Stimulated activated CD4-positive, alpha-beta T cell treated with anti-CD3 and anti-CD28 coated beads, Interleukin-4, amount 100 ng/mL, for 48 hours (primary cell): ENCODE measurements at places on chromosomes 13 and 19.

DNA sequence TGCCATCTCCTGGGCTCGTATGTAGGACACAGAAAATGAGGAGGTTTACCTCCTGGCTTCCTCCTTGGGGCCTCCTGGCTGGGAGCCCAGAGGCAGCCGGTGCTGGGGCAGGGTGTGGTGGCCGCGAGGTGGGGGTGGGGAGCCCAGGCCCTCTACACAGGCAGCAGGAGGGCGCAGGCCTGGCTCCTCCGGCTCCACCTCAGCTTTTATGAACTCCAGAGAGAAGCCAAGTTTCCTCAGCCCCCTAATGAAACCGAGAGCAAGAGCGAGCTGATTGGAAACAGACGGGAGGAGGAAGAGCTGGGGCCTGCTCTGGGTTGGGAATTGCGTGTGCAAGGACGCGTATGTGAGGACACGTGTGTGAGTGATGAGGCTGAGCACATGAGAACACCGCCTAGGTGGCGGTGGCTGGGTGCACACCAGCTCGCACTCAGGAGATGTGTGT, 23.1 kb downstream of the LYL1 start:
- no peak for DNase-seq

DNA sequence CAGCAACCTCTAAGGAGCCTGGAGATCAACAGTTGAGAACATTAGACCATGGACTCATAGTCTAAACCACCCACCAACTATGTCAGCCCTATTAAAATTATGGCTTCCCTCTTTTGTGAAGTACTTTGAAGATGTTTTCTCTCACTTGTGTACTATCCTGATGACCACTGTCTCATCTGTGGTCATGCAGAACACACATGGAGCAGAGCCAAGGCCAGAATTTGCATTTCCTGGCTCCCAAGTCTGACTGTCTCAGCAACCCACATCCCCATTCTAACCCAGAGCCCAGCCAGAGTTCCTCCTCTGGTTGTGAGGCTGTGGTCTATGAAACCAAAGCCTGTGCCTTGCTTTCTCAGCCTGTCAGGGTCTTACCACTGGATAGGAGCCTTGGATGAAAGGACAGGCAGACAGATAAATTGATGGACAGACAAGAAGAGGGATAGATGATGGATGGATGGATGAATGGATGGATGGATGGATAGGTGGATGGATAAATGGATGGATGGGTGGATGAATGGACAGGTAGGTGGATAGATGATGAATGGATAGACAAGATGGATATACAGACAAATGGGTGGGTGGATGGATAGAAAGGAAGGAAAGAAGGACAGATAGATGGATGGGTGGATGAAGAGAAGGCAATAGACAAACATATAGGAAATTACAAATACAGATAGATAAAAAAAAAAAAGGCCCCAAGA, 35.4 kb downstream of the ZNF557 start:
- no peak for DNase-seq

GRCh38 chr13:46682015-46682414, 114.9 kb downstream of the ESD start:
- DNase-seq, result no peak

GRCh38 chr13:92407858-92408257, 818.7 kb upstream of the GPC6 start:
- DNase-seq, result no peak

GRCh38 chr19:33456845-33457220, 64.8 kb downstream of the PEPD start:
- DNase-seq, result no peak

DNA sequence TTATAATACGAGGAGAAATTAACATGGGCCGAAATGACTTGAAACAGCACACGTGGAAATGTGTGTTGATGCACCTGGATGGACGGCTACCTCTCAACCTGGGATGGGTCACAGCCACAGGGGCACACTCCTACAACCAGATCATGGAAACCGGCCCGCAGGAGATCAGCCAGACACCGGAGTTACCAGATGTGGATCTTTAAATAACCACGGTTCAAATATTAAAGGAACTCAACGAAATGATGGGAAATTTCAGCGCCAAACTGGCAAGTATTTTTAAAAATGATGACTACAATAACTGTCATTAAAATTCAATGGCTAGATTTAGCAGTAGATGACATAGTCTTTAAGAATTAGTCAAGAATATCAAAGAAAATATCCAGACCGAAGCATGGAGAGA, 166.9 kb upstream of the GPR12 start:
- DNase-seq, result no peak

GRCh38 chr13:34847766-34848165, 94.3 kb upstream of the NBEA start:
- DNase-seq, result no peak

GRCh38 chr19:27765912-27766725, 1446.8 kb downstream of the UQCRFS1 start:
- no peak for DNase-seq

GRCh38 chr19:34430738-34431625, 2.8 kb downstream of the UBA2 start:
- DNase-seq, result no peak

DNA sequence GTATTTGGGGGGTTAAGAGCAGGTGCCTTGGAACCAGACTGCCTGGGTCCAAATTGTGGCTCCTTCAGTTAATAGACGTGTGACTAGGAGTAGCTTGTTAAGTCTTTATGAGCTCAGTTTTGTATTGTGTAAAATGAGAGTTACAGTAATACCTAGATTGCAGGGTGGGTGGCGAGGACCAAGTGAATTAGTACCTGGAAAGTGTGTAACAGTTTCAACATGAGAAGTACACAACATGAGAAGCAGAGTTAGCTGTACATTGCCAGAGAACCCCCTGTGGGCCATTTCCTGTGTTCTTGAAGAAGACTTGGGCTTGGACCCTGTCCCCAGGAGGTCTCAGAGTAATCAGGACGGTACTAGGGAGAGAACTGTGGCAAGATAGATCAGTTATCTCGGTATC, 36.8 kb downstream of the PPP2R1A start:
- DNase-seq, result no peak

DNA sequence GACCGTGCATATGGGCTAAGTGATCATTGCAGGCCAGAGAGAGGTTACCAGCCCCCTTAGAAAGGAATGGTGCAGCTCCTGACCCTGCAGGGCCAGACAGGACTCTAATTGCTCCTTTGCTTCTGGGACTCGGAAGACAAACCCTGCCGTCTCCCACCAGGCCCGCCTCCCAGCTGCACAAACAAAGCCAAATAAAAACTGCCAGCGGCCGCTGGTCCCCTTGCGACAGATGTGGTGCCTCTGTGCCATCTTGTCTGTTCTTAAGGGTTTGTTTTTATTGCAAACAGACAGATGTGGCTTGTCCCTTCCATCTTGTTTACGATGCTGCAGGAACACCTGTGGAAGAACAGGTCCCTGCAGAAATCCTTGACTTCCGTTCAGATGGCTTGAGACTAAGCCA, 434.4 kb upstream of the TSHZ3 start:
- no peak for DNase-seq

- DNase-seq, result no peak
Measured at GRCh38 chr19:49515767-49516166, 3.3 kb downstream of the FCGRT start.
